ENCODE measurements at places on chromosomes 7 and 10.

GRCh38 chr10:82850191-82850590, 975.2 kb downstream of the NRG3 start:
- DNase-seq: no peak

DNA sequence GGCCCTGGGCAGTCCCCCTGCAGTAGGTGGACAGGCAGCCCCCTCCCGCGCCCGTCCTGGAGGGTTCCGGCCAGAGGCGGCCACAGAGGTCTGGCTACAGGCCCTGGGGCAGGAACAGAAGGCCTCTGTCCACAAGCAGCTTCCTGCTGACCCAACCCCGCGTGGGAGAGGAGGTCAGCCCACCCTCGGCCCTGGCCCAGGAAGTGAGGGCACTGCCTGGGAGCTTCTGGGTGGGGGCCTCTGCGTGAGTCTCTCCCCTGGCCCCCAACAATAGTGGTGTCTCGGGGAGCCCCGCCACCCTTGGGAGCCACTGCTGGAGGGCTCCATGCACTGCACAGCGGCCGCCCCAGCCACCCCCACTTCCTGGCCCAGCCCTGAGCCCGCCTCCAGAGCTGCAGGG, 4.7 kb downstream of the MICALL2 start:
- no peak for DNase-seq

GRCh38 chr7:102079140-102080018, 207.3 kb upstream of the SH2B2 start:
- DNase-seq: no peak

DNA sequence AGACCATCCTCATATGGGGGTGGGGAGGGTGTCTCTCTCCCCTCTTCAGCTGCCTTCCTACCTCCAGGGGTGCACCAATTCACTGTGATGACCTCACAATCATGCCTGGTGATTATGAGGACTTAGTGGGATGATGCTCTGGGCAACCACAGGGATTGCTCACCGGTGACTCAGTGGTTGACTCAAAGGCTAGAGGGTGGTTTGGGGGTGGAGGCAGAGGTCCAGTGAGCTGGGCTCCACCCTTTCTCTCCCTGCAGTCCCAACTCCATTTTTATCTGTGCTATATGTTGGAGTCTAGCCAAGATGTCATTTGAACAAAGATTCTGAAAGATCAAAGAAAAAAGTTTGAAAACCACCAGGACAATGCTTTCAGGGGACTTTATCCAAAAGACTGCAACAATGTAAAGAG, 286.9 kb downstream of the KCNMA1 start:
- DNase-seq: peak; percentile 100

GRCh38 chr10:127117125-127117524, 79.3 kb downstream of the INSYN2A start:
- DNase-seq: peak; percentile 57

DNA sequence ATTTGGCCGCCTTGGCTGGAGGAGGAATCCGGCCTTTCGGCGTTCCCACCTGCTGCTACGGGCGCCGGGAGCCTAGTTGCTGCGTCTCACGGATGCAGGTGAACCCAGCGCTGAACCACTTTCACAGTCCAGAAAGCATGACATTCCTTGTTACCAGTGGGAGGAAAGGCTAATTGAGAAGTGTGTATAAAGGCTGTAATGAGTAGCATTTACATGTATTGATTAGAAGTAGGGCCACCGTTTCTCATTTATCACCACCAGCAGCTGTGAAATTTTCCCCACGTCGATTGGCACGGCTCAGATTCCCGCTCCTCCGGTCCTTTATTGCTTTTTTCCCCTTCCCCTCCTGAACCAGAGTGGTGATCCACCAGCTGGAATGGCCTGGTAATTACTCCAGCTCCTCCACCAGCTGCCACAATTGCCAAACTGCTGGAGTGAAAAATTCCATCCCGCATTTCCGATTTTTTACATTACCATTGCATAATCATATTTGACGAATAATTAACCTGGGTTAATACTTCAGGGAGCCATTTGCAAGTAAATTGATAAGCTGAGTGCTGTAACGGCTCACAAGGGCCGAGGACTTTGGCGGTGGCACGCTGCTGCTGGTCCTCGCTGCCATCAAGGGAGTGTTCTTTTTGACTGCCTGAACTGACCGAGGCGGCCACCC, 153.3 kb downstream of the POU6F2 start:
- DNase-seq: no peak
